ENCODE measurements at places on chromosomes 3 and 15.

- no peak for DNase-seq
These were observed 320.7 kb upstream of the GOLIM4 start for GRCh38 chr3:168416446-168416845.

- no peak for DNase-seq
These were observed 69.5 kb downstream of the CCR1 start for GRCh38 chr3:46138581-46138980.

- no peak for DNase-seq
These were observed 57.6 kb downstream of the ATG7 start for GRCh38 chr3:11329777-11330176.

DNA sequence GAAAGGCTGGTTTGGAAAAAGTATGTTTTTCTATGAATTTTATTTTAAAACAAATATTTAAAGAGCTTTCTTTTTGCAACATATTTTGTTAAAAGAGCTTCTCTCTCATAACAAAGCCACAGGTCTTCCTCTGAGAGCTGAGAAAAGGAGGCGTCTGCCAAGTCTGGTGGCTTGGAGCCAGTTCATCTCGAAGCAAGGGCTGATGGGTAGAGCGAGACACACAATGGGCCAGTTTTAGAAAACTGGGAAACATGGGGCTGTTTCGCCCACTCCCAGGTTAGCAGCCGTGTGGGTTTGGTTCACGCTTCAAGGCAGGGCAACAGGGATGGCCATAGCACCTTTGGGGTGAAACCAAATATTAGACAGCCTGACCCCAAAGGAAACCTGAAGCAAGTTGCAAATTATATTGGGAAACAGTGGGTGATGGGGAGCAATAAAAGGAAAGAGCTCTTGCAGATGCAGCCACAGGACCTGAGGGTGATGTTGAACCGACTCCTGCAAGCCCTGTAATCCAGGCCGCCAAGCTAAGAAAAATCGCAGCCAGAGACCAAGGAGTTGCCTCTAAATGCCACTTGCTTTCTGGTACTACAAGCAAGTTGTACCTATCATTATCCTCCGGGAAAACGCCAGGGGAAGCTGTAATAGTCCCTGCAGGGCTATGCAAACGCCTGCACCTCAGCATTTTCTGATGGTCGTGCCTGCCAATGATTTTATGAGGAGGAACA lies 88.4 kb upstream of the GALNT15 start:
- DNase-seq: no peak

DNA sequence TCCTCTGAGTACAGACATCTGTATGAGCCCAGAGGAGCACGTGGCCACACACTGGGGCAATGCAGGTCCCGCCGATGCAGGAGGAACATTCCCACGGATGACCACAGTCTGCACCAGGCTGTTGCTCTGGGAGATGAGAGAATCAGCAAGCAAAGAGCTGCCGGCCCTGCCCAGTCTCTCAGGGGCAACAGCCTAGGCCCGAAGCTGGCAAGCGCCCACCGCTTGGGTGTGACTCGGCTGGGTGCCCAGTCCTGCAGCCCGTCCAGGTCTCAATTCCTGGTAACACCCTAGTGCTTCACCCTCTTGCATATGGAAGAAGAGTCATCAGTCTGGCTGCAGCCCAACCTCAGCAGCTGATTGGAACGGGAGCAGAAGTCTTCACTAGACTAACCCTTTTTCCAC lies 153.7 kb upstream of the HES1 start:
- DNase-seq: no peak

- DNase-seq: no peak
These were observed 144.1 kb upstream of the TPRG1 start for GRCh38 chr3:189027626-189028155.

DNA sequence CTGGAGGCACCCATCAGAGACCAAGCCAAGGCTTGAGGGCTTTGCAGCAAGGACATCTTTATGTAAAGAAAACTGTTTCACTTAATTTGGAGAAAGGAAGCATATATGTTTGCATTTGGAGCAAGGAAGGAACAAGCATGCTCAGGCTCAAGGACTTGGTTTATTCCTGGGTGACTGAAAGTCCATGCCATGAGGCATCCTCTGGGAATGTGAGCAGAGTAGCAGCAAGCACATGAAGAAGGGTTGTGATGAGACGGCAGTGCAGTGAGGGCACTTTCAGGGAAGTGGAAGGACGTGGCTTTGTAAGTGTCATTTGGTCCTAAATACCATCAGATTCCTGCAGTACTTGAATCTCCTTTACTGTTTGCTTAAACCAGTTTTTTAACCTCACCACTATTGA lies 26.8 kb downstream of the POLG start:
- no peak for DNase-seq

- no peak for DNase-seq
These were observed 266.8 kb downstream of the ABHD5 start for GRCh38 chr3:43957553-43957952.

GRCh38 chr3:154779571-154779970 lies 300.5 kb upstream of the MME start:
- DNase-seq: peak; percentile 90

GRCh38 chr3:180619723-180620122 lies 17.8 kb downstream of the TTC14 start:
- DNase-seq: no peak

- DNase-seq: no peak
These were observed 78.2 kb downstream of the CHAC1 start for GRCh38 chr15:41031232-41032078.

GRCh38 chr3:108159105-108159504 lies 63.1 kb downstream of the IFT57 start:
- DNase-seq: peak; percentile 9

DNA sequence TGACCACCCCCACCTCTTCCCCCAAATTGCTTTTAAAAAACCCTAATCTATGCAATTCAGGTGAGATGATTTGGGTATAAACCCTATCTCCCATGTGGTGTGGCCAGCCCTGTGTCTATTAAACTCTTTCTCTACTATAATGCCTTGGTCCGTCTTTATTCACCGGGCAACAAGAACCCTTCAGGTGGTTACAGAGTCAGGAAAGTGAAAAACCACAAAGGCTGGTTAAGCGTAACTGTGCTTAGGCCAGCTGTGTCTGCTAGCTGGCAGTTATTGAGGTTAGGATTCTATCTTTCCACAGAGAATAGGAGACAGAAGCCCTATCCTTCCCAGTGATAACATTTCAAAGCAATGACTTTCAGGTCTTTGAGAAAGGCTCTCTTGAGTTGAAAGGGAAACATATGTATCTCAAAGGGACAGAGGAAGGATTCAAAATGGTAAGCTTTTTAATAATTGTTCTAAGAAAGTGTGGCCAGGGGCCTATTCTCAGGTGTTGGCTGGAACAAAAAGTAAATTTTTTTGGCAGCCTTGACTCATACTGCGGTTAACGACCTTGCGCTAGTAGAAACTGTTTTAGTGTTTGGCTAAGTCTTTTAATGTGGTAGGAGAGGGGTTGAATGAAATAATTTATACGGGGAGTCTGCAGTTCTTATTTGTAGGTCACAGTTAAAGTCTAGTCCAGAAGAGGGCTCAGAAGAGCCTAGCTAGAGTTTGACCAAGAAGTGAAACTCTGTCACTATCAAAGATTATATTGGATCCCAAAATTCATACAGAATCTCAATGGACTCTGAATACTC lies 89.0 kb downstream of the NPAP1 start:
- DNase-seq: no peak

DNA sequence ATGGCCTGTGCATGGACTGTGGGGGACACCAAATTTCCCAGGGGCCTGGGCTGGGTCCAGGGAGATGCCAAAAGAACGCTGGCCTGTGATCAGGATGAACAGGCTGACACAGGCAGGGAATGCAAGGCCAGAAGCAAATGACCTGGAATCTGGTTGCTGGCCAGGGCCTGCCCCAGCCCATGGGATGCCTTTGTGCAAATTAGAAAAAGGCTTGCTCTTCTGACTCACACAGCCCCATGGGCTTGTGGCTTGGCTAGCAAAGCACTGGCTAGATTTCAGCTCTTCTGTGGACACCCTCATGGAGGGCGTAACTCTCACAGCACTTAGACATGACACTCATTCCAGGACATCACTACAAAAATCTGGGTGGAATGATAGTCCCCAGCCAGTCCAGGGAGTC lies 356.0 kb downstream of the SHQ1 start:
- DNase-seq: peak; percentile 59

- no peak for DNase-seq
These were observed 186.9 kb downstream of the KLHL25 start for GRCh38 chr15:85607842-85608241.

- no peak for DNase-seq
These were observed 84.5 kb upstream of the STT3B start for GRCh38 chr3:31448035-31448881.

- no peak for DNase-seq
These were observed 271.5 kb downstream of the TLE3 start for GRCh38 chr15:69825941-69826818.

DNA sequence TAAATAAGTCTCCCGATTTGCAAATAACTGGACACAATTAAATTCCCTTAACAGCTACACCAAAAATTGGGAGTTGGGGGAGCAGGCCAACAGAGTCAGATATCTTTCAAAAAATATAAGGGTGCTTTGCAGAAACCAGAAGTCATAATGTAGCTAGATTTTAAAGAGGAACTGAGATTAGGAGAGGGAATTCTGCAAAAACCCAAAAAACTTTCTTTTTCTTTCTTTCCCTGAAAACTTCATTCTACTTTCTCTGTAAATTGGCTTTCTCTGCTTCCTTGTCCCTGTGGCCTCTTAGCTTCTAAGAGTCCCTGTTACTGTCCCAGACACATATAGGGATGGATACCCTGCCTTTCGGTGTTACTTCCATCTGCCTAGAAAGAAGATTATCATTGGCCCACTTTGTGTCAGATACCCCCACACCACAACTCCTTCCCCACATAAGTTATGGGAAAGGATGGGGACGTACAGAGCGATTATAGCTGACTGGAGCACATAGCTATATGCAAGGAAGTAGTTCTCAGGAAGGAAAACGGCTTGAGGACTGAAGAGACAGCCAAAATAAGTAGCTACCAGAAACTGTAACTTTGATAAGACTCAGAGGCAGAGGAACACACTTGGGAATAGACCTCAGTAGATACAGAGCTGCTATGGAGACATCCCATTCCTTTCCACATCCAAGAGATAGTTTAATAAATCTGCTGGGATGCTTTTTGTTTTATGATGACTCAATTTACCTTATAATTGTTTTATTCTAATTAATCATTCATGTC lies 129.1 kb upstream of the TGFBR2 start:
- no peak for DNase-seq

DNA sequence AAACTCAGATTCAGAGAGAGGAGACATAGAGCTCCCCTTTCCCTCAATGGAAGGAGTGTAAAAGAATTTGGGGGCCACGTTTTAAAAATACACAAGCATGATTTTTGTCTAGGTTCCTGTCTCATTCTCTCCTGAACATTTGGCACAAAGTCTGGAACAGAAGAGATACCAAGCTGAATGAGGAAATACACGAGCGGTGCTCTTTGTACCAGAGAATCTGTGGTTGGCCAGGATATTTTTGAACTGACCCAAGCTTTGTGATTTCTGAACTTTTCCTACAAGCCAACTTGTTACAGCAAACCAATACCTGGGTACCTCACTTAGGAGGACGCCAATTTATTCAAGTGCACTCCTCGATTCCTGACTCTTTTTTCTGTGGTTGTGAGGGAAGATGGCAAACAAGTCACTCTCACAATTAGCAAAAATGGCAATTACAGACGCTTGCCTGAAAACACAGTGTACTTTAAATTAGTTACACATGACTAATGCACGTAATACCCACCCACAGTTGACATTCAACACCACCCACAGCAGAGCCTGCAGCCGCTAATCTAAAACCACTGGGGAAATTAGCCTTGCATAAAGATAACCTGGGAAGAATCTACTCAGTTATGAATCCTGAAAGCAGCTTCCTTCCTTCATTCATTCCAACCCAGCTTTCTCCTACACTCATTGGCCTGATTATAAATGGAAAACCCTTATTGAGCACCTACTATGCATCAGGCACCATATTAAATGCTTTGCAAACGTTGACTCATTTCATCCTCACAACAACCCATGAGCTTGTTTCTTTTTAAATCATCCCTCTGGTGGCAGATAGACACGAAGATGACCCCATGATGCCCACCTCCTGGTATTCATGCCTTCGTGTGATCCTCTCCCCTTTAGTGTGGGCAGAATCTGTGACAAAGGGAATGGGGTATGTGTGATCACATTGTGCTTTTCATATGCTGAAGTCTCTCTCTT lies 293.5 kb downstream of the KBTBD8 start:
- DNase-seq: no peak

DNA sequence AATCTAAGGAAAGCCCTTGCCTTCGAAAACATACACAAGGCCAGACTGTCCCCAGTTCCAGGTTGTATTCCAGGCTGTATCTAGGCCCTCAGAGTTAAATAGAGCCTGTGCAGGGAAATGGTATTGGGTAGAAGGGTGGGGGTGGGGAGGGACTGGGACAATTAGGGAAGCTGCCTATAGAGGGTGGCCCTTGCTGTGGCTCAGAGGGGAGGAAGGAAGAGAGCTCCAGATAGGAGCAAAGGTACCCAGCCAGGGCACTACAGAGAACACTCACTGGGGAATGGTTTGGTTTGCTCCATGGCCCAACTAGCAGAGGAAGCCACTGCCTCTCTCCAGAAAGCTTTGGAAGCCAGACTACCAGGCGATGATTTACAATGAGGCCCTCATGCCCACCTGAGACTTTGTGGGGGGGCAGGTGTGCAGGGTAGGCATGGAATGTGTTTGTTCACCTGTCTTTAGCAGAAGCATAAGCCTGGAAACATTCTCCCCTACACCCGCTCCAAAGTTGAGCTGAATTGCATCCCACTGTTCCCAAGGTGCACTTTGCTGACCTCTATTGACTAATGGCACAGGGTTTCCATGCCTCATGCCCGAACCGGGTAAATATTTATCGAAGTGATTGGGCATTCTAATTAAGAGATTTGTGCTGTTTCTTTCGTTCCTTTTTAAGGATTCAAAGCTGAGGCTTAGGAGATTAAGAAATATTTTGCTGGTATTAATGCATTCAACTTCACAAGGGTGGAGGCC lies 6.3 kb upstream of the TLE3 start:
- no peak for DNase-seq

DNA sequence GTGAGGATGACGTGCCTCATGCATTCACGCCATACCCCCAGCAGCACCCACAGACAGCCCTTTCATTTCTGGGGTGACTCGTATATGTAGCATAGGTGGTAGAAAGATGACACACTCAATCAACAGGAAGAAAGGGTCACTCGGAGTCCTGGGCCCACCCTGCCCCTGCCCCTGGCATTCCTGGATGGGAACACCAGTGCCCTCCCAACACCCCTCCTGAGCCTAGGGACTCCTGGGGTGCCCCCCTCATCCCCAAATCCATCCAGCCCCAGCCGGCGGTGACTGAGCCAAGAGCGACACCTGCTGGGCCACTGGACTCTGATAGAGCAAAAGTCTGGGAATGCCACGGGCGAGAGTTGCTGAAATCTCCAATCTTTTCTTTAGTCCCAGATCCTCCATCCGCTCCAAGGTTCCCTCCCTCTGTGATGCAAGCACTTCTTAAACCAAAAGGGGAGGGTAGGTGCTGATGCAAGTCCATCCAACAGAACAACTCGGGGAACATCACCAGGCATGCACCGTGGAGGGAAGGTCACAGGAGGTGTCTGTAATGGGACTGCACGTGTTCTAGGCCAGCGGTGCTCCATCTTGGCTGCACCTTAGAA lies 31.1 kb downstream of the ACAN start:
- DNase-seq: no peak

- DNase-seq: no peak
These were observed 354 bp upstream of the KLHL24 start for GRCh38 chr3:183635107-183635430.

GRCh38 chr3:170149016-170149415 lies 32.5 kb downstream of the PHC3 start:
- DNase-seq: no peak

Measured in retinal pigment epithelial cell (primary cell).